ENCODE measurements at places on chromosomes 7 and 10.

- DNase-seq: no peak
These were observed 229.8 kb upstream of the PODXL start for GRCh38 chr7:131786204-131786603.

DNA sequence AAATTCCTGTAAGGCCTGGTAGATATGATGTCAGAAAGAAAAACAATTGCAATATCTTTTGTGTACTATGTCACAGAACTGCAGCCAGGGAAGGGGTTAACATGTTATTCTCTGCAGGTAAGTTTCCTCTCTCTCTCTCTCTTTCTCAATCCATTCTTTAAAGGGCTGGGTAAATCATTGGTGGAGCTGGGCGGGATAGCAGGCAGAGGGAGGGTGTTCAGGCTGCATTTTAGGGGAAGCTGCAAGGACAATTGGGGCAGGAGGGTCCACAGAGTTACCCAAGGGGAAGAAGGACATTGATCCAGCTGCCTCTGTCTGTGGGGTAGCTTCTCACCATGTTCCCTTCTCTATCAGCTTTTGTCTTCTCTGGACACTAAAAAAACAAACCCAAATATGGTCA, 153.9 kb upstream of the BMPER start:
- no peak for DNase-seq

DNA sequence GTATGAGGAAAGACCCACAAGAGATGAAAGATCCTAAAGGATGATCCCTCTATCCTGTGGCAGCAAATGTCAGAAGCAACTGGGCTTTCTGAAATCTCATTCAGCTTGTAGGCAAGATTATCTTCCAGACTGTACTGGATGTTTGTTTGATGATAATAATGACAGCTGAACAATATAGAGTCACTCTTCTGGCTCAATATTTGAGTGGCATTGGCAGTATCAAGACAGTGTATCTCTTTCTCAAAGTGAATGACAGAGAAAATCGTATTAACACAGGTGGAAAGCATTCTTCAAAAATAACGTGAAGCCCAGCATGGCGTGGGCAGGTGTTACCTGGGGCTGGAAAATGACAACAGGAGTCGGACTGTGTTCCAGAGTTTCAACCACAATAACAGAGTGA, 114.5 kb downstream of the GPR37 start:
- DNase-seq: no peak

- peak; percentile 31 for DNase-seq
These were observed 706 bp downstream of the TBATA start for GRCh38 chr10:70784471-70784870.

GRCh38 chr10:11856678-11857077, 33.5 kb downstream of the PROSER2 start:
- peak; percentile 22 for DNase-seq

DNA sequence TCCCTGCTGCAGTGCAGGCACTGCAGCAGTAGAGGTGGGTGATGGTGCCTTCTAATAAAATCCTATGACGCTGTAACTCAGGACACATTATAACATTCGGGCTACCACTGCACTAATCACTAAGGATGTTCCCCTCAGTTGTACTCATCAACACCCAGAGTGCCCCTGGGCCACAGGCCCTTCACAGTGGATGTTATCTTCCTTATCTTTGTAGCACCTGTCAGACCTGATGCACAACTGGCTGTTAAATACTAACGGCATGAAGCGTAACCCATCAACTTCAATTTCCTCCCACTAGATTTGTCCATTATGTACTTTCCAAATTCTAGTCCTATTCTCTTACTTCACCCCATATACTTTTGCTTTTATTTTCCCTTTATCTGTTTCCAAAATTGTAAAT, 66.3 kb downstream of the PARD3 start:
- DNase-seq: no peak

DNA sequence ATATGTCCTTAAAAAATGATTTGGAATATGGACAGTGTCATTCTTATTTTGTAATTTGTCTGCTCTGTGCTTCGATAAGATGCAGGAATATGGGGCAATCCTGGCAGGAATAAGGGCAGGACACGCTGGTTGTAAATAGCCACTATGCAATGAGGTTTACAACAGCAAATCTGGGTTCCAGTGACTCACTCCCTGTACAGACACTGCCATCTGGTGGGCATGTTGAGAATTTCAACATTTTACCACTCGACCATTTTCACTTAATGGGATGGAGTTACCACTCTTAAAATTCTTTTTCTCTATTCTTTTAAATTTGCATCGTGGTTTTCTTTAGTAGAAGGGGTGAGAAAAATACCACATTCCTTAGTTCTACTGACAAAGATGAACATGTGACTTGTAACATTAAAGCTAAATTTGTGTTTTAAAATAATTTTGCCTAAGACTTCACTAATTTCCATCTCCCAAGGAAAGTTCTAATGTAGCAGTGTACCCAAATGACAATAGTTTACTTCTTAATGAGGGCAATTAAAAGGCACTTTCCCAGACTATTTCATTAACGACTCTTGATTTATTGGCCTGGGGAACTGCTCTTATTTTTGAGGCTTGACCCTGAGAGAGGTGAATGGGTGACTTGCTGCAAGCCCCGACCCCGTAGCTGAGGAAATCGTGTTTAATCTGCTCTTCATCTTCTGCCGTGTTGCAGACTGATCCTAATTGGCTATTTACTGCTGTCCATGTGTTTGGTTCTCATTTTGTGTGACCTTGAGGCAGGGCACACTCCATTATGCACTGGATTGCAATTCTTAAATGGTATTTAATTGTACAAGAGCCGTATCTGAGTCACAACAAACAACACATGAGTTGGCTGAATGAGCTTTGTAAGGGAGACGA, 173.6 kb upstream of the IMMP2L start:
- DNase-seq: peak; percentile 68

DNA sequence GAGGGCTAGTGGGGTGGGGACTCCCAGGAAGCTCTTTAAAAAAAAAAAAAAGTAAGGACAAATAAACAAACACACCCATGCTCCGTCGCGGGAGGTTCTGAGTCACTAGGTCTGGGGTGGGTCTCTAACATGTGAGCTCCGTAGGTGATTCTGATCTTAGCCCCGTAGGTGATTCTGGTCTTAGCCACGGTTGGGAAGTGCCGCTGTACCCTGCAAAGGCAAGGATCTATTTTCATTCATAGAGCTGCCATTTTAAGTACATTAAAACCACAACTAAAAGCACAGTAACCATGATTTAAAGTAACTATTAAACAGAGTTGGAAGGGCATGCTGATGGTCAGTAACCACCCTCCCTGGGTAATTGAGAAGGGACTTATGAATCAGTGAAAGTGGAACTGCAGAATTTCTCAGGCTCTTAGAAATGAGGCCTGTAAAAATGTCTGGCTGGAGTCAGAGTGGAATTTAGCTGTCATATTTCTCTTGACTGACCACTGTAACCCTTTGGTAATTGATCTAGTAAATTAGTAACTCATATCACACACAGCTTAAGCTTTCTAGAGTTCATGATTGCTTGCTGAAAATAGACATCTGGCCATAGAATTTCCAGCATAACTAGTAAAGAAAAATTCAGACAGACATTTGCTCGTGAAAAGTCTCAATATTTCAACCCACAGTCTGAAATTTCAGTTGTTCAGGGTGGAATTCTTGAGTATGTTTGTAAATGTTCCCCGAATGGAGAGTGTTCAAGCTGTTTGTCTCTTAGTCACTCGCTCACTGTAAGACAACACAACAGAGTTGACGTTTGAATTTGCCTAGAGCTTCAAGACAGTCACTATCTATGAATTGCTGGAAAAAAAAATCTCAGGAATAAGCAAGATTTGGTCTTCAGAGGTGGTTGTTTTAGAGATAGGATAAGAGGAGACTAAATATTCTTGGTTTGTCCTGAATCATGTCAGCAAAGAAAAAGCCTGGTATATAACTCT, 34.2 kb upstream of the TCF7L2 start:
- DNase-seq: peak; percentile 29

GRCh38 chr10:70578371-70578947, 24.1 kb downstream of the PRF1 start:
- DNase-seq: peak; percentile 70

GRCh38 chr7:28165261-28165660, 15.3 kb downstream of the JAZF1 start:
- no peak for DNase-seq

- peak; percentile 78 for DNase-seq
These were observed 96.9 kb downstream of the OSBPL3 start for GRCh38 chr7:24882989-24883621.

GRCh38 chr7:123308254-123308951, 108.6 kb upstream of the SLC13A1 start:
- DNase-seq: no peak

GRCh38 chr7:128082431-128082830, 51.2 kb upstream of the LRRC4 start:
- DNase-seq: no peak

GRCh38 chr10:117226813-117227451, 14.0 kb upstream of the SLC18A2 start:
- DNase-seq: peak; percentile 36

DNA sequence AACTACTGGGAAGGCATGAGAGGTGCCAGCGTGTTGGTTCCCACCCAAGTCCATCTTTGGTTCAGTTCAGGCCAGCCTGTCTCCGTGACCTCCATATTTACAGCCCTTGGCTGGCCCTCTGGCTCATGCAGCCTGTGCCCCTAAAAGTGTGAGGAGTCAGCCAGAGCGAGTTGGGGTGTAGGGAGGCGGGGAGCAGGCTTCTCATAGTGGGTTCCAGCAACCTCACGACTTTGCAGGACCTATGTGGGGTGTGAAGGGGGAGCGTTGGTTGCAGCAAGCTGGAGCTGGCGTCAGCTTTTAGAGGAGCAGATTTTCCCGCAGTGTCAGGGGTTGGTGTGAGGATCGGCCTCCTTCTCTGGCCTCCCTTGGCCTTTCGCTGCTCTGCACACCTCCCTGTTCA, 9.8 kb downstream of the TSPAN14 start:
- DNase-seq: no peak

DNA sequence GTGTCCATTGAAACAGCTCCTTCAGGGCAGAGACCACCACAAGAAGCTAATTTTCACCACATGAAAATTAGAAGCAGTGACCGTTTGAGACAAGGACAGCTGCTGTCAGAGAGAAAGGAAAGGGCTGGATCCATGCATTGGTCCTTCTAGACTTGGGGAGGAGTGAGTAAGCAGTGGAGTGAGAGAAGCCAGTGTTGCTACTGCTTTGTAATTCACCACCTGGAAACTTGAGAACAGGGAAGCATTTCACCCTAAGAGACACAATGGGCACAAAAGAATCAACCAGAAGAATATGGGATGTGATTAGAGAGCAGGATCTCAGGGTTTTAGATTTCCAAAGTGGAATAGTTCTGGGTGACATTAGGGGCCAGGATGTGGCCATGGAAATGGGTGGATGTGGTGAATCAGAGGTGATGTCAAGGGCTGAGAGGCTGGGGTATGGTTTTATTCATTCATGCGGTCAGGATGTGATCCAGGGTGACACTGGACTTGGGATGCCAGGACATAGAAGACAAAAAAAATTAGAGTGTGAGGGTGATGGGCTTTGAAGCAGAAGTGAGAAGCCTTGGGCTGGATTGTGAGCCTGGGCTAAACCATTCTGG, 61.6 kb downstream of the DENND11 start:
- peak; percentile 55 for DNase-seq

GRCh38 chr7:3437467-3437866, 136.4 kb downstream of the SDK1 start:
- no peak for DNase-seq

DNA sequence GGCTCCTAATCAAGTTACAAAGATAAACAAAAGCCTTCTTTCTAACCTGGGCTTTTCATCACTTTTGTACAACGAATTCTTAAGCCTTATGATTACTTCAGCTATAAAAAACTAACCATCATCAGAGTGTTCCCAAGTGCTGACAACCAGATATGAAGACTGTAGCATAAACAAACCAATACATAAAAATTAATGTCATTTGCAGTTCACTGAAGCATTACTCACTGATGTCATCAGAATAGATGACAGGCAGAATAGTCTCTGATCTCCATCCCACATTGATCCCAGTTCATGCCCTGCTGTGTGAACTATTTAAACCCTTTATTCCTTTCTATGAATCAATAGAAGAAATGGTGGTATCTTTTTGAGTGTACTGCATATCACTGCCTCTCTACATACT, 84.4 kb downstream of the DNAJC1 start:
- DNase-seq: no peak

GRCh38 chr7:154672659-154673415, 330.1 kb downstream of the PAXIP1 start:
- DNase-seq: no peak

GRCh38 chr10:129465796-129466702, 992 bp upstream of the MGMT start:
- no peak for DNase-seq

DNA sequence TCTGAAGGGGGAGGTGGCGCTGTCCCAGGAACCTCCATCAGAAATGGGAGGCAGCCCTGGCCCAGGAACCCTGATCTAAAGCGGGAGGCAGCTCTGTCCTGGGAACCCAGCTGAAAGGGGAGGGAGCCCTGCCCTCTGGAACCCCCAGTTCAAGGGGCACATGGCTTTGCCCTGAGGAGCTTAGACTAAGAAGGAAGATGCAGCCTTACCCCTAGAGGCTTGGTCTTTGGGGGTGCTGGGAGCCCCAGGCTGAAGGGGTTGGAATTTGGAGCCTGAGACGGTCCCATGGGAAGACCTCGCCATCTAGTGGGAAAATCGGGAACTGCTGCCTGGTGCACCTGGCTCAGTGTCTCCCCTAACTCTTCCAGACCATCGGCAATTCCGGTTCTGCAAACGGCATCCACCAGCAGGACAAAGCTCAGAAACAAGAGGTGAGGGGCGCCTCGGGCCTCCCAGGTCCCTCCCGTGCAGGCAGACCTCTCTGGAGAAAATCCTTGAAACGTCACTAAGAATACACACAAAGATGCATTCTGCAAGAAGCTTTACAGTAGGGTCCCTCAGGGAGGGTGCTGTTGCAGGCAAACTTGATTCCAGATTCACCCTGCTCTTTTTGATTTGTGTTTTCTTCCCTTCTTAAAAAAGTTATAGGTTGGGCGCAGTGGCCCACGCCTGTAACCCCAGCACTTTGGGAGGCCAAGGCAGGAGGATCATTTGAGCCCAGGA, 52.4 kb upstream of the GTF2IRD1 start:
- DNase-seq: peak; percentile 67

- DNase-seq: no peak
These were observed 12.6 kb upstream of the AQP1 start for GRCh38 chr7:30899066-30899465.

GRCh38 chr7:158106272-158106671, 481.4 kb downstream of the PTPRN2 start:
- DNase-seq: no peak

- no peak for DNase-seq
These were observed 96.7 kb downstream of the SFMBT2 start for GRCh38 chr10:7314170-7314569.

GRCh38 chr7:26856176-26856985, 8.0 kb downstream of the SKAP2 start:
- no peak for DNase-seq
